Effector memory CD8-positive, alpha-beta T cell (primary cell): ENCODE measurements at places on chromosomes 3 and 15.

GRCh38 chr3:88713233-88713691 lies 394.2 kb upstream of the EPHA3 start:
- no peak for DNase-seq

DNA sequence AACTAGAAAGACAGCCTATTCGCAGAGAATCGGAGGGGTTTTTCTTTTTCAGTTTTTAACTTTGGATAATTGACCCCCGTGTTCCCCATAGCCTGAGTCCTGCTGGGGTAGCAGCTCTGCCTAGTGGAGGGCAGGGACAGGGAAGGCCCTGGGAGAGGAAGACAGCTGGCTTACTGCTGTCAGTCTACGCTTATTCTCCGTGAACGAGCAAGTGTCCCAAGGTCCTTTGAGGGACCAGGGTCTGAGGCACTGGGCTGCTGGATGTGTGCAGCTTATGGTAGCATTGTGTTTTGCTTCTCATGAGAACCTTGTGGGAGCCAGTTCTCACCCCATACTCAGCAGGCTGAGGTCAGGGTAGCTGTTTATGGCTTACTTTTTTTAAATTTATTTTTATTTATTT lies 3.0 kb downstream of the LIMD1 start:
- no peak for DNase-seq

DNA sequence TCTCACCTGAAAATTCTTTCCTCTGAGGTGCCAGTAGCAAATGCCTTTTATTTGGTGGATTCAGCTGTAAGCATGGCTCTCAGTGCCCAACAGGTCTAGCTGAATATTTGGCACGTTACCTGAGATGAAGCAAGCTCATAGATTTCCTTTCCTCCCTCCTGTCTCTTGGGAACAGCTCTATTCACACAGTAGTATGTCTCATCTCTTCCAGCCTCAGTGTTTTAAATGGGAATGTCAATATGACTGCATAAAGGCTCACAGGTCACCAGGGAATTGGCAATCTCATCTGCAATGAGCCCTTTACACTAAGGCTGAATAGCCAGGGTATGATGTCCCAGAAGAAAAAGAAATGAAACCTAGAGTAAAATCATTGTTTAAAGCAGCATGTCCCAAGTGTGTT lies 733.5 kb downstream of the NTRK3 start:
- no peak for DNase-seq

- DNase-seq, result no peak
Observed at GRCh38 chr3:16286751-16287543, 21.9 kb downstream of the OXNAD1 start.

DNA sequence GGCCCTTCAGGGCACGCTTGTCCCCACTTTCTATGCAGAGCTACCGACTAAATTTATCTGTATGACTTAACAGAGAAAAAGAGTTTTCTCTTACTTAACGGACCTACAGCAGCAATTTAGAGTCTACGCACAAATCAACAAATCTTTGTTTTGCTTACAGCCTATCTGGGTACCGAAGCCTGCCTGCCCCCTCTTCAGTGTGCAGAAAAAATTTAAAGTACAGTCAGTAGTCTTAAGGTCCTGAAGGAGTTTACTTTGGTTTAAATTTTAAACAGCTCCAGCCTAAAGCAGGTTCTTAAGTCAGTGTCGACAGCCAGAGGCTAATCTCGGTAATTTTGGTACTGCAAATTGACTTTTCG lies 570 bp downstream of the SACM1L start:
- no peak for DNase-seq

DNA sequence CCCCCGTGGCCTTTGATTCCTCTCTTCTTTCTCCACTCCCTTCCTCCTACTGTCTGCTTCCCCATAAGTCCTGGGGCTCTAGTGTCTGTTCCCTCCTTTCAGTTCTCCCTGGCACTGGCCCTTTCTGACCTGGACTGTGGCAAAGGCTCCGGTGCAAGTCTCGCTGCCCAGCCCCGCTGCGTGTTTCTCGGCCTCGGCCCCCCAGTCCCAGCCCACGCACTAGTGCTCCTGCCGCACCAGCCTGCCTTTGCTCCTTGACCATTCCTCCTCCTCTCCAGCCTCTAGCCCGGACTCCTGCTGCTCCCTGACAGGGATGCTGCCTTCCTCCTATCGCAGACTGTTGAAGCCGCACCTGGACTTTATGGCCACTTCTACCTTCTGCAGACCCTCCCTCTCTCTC lies 2.1 kb downstream of the TM6SF1 start:
- no peak for DNase-seq

DNA sequence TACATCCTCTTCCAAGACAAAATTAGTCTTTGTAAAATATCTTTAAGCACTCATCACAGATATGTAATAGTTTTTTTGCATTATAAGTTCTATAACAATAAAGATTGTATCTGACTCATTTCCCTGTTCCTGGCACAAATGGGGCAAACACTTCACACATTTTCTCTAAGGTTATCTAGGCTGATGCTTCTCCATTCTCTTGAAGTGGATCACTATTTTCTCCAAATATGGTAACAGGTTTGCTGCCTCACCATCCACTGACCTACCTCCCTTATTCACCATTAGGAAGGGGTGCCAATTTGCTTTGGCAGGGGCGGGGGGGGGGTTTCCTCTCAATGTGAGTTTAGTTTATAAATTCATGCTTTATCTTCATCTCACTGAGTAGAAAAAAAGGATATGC lies 767.7 kb upstream of the LMCD1 start:
- no peak for DNase-seq

DNA sequence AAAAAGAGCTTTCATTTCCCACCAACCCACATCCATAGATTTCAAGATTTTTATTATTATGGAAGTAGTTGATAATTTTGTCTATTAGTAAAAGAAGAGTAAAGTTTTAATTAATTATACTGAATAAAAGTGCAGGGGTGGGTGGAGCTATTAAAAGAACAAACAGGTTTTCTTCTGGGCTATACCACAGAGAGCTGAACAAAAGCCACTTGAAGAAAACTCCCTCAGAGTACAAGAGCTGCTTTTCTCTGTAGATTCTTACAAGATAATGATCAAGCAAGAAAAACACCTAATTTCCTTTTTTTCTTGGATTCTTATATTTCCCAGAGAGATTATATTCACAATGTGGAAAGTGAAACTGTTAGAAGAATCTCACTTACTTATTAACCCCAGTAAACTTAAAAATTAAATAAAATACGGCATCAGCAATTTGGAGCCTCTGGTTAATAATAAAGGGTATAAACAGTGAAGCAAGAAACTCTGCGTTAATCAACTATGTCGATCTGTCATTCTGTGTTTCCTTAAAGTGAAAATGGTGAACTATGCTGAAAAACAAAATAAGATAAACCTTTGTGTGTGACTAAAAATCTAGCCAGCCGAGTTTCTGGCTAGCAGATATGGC lies 84.9 kb downstream of the THBS1 start:
- no peak for DNase-seq

GRCh38 chr15:71451130-71451529 lies 335.9 kb downstream of the THSD4 start:
- no peak for DNase-seq

DNA sequence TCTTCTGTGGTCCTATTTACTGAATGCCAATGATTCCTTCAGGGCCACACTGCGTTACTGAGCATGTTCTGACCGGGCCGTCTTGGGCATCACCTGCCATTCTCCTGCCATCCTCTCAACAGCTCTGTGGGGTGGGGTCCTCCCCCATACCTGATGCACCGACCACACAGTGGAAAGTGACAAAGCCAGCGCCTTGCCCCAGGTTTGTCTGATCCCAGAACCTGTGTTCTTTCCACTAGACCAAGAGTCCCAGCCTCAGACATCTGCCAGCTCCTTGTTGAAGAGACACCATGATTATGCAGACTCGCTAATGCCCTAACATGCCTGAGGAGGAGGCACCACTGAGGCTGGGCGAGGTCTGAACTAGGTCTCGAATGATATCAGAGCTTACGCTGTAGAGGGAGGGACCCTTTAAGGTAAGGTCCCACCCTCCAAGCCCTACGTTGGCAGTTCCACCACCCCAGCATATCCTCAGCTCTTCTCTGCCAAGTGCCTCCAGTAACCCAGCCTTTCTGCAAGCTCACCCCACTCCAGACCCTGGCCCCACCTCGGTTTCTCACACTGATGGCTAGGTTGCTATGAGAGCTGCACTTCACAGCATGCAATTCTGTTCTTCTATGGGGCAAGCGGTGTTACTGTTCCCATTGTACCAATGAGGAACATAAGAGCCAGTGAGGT lies 29.8 kb upstream of the PLXNA1 start:
- DNase-seq, result no peak

GRCh38 chr3:130384476-130385025 lies 39.1 kb downstream of the COL6A5 start:
- DNase-seq, result no peak

GRCh38 chr15:78660584-78660983 lies 19.6 kb upstream of the CHRNB4 start:
- no peak for DNase-seq

GRCh38 chr3:37453393-37454389 lies 279.3 kb upstream of the LRRFIP2 start:
- no peak for DNase-seq

GRCh38 chr3:9168241-9168741 lies 81.2 kb downstream of the SRGAP3 start:
- no peak for DNase-seq

GRCh38 chr3:131338948-131339640 lies 42.5 kb upstream of the NUDT16 start:
- no peak for DNase-seq

DNA sequence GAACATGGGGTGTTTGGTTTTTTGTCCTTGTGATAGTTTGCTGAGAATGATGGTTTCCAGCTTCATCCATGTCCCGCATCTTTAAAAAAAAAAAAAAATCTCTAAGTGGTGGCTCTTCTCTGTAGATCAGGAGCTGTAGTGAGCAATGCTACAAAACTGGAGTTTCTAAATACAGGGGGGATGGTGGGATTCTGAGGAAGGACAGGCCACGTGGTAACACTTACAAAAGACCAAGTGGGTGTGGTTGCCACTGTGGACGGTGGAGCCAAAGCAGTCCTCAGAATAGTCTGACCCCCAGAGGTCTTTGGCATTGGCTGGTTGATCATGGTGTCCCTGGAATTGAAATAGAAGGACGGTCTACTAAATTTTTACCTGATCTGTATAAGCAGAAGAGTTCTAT lies 7.7 kb downstream of the CCRL2 start:
- no peak for DNase-seq

GRCh38 chr3:67946436-67946835 lies 292.0 kb upstream of the SUCLG2 start:
- no peak for DNase-seq

- no peak for DNase-seq
Observed at GRCh38 chr3:50205413-50206276, 574 bp downstream of the SLC38A3 start.

GRCh38 chr15:33742306-33742705 lies 226.0 kb upstream of the CHRM5 start:
- DNase-seq, result no peak

DNA sequence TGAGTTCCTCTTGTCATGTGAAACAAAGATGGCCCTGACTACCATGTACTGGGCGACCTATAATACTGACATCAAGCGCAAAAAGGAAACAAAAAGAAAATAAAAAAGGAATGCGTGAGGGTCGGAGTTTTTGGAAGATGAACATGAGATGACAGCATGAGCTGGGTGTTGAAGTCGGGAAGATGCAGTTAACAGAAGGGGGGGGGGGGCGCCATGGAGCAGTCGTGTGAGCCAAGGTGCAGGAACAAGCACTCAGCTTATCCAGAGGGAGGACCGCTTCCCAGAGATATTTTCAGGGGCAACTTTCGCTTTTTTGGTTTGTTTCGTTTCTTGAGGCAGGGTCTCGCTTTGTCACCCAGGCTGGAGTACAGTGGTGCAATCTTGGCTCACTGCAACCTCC lies 110.2 kb downstream of the RORA start:
- DNase-seq, result no peak
